ENCODE measurements at places on chromosomes 2 and 18.
A peak's percentile ranks its signal among the peaks of the same experiment; 100 is the strongest.

DNA sequence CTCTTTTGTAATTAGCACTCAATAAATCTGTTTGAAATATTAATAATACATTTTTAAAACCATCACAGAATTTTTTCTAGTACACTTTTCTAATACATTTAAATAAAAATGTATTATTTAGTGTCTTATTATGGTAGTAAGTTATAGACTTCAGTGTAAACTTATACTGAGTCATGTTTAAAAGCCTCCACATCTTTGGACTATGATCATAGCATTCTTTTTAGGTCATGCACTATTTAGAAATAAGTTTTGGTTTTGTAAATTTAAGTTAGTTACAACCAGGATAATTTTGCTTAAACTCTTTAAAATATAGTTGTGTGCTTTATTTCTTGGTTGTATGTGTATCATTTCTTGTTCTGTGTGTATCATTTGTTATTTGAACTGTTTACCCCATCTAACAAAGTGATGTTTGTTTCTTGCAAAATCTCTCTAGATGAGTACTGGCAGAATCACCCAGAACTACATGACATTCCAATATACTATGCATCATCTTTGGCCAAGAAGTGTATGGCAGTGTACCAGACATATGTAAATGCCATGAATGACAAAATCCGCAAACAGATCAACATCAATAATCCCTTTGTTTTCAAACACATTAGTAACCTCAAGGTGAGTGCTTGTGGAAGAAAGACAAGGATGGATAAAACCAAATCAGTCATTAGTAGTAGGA, 16.7 kb downstream of the CPSF3 start:
- no peak for DNase-seq

DNA sequence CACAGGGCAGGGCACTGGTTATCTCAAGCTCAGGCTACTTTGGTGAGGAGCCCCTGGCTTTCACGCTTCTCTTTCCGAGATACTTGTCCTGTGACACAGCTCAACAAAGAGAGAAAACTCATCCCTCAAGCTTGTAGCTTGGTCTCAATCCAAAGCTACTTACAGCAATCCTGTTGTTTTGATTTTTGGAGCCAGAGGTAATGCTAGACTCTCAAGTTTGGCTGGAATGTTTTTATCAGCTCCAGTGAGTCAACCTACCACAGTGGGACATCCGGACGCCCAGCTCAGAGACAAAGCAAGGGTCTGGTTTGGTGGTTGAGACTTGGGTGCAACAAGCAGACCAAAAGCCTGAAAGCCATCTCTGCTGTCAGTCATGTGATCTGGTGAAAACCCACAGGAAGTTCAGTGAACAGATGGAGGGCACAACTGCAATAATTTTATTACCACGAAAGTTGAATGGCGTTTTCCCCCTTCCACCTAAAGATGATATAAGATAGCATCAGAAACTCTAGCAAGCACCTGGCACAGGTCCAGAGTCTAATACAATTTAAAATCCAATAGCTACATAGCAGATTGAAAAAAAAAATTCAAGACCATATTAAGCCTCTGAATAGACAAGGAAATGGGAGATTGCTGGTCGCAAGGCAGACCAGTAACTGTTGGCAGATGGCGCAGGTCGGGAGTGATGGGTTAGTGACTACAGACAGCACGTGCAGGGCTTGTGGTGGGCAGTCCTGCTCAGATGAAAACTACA, 102.3 kb upstream of the SMAD7 start:
- DNase-seq: no peak

GRCh38 chr18:79809482-79810192, 11.9 kb downstream of the KCNG2 start:
- DNase-seq: no peak

DNA sequence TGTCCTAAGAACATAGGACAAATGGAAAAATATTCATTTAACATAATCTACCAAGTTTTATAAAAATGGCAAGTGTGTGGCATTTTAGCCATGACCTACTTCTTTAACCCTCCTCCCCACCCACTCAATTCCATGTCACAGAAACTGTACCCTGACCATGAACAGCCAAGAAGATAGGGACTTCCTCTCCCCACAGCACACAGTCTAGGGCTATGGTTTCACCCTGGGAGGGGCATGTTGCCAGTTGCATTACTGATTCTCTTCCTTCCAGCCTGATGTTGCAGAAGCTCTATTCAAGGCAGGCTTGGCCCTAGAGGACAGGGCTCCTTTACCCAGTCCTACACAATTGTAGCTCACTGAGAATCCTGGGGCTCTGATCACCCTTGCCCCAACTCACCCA, 153.6 kb upstream of the KLF7 start:
- DNase-seq: no peak

DNA sequence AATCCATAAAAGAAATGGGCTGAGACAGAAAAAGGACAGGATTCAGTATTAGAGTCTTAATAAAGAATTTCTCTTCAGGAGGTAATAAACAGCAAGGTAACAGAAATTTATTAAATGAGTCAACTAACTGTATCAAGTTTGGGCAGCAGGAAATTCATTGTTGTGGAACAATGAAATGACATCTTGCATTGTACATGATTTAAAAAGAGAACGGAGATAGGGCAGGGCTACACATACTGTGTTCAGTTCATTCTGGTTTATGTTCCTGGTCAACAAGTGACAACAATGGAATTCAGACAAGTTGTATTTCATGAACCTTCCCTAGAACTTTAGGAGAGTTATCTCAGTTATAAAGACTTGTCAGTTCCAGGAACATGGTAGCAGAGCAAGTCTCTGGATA, 961.3 kb downstream of the SOCS6 start:
- no peak for DNase-seq

DNA sequence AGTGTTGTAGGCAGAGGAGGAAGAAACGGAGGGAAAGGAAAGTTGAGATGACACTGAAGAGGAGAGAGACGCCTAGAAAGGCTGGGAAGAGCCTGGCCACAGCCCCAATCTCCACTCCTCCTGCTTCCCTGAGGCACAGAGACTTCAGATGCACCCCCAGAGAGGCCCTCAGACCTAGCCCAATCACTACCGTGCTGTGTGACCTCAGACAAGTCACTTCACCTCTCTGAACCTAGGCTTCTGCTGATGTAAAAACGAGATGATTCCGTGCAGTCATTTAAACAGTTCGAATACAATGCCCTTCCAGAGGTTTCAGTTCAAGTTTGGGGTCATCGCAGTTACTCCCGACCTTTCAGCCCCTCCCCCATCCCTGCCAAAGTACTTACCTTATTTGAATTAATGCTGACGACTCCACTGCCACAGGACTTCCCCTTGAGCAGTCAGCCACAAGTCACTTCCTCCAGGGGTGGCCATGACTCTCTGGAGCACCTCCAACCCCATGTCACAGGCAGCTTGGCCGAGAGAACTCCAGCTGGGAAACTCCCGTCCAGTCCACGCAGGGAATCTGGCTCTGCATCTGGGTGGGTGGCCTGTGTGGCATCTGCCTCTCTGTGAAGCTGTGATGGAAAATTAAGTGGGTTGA, 105.2 kb upstream of the ID2 start:
- DNase-seq: no peak

DNA sequence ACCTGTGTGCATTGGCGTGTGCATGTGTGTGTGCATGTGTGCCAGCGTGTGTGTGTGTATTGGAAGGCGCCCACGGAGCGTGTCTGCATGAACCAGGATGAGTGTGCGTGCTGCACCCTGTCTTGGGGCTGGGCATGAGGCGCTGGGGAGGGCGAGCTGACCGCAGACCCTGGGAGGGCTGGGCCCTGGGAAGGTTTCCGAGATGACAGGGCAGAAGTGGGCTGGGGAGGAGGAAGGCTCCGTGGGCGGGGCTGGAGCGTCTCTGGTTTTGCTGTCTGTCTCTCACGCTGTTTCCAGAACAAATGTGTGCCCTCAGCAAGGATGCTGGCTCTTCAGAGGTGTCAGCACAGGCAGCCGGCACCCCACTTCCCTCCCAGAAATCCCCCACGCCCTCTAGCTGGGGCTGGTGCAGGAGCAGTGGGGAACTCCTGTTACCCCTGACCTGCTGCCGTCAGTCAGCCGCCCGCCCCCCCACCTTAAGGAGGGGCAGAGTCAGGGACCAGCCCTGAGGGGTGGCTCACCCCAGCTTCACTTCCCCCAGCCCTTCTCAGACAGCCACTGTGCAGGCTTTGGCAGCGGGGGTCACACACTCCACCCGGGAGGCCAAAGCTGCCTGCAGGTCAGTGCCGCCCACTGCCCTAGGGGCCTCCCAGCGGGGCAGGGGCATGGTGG, at the start of gene GPR35:
Gene GPR35, plus strand, starts transcription at position 531 of the 672 bp plus-strand sequence. CDS start 4,473 bp downstream, outside the sequence.
- DNase-seq: peak; percentile 47

GRCh38 chr18:31880186-31880898, 62.6 kb downstream of the TRAPPC8 start:
- DNase-seq: no peak

DNA sequence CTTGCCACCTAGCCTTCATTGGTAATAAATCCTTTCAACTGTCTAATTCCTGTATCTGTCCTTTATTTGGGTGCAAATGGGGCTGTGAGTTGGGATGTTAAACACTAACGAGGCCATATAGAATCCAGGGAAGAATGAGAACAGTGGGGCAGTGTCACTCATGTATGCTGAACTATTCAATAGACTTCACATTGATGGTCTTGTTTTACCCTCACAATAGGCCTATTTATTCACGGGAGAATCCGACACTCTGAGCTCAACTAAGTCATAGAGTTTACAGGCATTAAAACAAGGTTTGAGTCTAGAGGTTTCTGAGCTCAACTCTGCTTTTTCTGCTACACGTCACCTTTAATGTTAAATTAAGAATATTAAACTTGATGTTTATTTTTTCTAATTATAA, 421.6 kb downstream of the SOX11 start:
- no peak for DNase-seq

GRCh38 chr2:177753682-177754491, 318.7 kb downstream of the PDE11A start:
- peak; percentile 28 for DNase-seq

DNA sequence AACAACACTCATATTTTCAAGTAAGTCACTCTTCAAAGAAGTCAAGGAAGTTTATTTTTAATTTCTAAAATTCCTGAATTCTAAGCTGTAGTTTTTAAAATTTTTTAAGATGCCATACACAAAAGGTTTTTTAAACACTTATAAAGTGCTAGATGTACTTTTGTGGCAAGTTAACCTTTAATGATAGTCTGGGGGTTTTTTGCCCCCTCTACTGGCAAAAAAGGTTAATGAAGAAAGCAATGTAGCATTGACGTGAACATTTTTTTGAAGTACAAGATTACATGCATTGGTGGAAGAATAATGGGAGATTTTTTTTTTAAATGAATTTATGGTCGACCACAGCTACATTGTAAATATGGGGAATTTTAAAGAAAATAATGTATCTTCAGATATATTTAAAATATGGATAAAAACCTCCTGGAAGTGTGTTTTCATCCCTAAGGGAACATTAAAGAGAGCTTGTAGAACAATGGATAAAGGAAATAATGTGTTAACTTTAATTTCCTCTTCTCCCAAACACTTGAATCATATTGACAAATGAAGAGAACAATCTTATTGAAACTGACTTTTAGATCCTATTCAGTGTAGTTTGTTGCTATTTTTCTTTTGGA, 12.6 kb downstream of the ITPRID2 start:
- peak; percentile 46 for DNase-seq

- DNase-seq: peak; percentile 44
These were observed 108.7 kb downstream of the UXS1 start for GRCh38 chr2:106085181-106085940.

DNA sequence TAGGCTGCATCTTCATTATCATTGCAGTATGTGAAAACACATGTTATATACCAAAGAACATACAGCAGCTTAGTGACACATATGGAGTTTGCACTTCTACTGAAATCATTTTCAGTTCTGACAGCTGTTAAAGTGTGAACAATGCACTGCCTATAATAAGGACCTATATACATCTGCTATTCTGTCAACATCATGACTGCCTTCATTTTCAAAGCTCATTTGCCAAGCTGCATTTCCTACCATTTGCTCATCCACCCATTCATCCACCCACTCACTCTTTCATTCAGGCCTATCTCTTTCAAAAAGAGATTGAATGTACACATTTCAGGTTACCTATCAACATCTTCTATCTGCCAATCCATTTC, 81.7 kb upstream of the STK17B start:
- no peak for DNase-seq

DNA sequence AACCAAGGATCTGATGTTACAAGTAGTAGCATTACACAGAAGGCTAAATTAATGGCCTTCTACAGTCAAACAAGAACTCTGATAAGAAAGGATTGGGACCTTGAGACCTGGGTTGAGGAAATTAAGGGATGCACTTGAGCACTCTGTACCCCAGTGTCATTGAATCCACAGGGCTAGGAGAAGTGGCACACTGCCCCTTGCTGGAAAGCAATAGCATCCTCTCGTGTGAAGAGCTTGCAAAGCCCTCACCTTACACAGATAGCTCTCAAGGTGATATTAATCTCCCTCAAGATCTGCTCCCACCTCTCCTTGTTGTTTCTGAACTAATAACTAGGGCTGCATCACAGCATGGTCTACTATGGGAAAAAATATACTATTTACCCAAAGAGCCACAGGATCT, 26.5 kb upstream of the CHST9 start:
- DNase-seq: no peak

DNA sequence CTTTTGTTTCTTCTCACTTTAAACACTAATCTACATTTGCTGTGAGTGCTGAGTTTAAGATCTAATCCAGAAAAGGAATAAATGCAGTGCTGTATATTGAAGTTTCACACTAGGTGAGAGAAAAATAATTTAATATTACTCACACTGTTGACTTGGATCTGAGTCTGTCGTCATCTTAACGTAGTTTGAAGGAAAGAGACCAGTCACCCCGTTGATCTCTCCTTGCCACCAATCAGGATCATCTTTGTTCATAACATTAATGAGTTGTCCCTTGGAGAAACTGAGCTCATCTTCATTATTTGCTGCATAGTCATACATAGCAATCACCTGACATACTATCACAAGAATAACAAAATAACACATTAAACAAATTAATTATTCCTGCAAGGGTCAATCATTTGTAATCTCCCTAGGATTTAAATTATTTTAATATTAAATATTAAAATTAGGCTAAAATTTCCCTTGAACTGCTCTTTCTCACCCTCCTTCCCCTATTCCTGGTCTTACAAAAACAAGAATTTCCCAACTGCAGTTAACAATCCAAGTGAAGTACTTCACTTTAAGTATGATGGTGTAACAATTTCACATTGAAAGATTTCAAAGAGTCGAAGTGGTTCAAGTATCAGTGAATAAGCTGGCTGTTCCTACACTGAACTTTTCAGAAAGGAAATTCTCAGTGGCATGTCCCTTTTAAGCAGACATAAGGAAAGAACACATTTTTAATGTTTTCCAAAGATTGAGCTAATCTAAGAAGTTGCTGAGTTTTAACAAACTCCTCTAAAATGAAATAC, 71.3 kb downstream of the FAM228A start:
- DNase-seq: no peak
